ENCODE measurements at places on chromosomes 16 and 17.

DNA sequence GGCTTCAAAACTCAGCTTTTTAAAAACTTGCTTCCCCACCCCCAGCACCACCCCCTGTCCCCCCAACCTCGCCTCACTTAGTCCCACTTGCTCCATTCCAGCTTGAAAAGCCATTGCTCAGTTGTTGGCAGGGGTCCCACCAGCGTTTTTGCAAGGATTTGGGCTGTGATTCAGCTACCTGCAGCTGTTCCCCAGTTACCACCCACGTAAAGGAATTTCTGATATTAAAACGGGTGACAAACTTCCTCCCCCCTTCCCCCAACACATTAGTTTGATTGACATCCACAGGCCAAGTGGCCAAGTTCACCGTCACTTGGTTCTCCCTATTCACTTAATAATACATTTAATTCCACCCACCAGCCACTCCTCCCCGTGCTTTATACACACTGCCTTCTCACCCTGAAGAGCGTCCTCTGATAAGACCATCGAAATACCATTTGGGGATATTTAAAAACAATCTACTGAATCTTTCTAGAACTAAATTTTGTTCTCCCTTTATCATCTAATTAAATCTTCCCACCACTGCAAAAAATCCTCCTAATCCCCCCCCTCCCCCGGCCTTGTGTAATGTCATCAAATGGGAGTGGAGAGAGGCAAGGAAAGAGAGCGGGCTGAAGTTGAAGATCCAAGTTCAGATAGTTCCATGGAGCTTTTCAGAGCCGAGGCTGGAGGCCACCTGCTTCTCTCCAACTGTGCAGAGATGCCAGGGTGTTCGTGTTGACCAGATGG lies 55.1 kb downstream of the SOX9 start:
- DNase-seq, result peak; percentile 20

GRCh38 chr16:86217001-86217890 lies 293.1 kb upstream of the FOXF1 start:
- no peak for DNase-seq

DNA sequence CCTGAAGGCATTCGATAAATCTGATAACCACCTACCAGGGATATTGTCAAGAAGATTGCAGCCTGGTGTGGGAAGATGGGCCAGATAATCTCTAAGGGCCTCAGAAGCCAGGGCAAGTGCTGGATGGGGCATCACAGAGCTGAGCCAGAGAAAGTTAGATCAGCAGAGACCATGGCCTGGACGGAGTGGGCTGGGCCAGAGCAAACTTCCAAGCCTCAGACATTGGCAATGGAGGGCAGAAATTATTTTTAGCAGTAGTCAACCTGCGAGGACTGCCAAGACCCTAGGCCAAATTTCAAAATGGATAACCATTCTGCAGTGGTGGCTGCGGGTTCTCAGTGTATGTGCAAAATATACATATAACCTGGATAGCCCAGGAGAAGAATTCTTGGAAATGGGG lies 18.5 kb downstream of the ERCC4 start:
- no peak for DNase-seq

DNA sequence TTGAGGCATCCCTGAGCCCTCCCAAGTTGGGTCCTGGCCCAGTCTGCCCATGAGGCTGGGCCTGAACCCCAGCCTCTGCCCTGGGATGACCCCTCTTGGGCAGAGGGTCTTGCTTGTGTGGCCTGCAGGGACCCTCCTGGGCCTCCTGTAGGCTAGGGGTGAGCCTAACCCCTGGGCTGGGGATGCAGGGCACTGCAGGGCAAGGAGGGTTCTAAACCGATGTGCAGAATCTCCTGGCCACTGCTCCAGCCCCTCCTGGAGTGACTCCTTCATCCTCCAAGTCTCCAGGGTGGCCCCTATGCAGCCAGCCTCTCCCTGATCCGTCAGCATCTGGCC lies 37.5 kb downstream of the LGALS9 start:
- no peak for DNase-seq
